ENCODE measurements at places on chromosomes 7 and 10.

GRCh38 chr10:23373156-23373555 is 28.6 kb upstream of the C10orf67 start:
- DNase-seq = no peak

DNA sequence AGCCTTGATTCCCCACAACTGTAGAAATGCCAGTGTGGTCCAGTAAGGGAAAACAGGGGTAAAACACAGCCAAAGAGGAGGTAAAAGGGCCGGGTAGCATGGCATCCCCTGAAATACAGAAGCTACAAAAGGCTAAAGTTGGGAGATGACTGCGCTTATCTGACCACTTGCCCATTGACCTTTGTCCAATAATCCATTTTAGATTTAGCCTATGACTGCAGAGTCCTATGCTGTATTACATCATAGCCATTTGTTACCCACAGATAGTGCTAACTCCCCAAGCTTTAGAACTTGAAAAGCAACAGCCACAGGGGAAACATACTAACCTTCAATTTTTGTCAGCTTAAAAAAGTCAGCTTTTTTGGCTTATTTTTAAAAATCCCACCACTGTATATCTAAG is 26.2 kb downstream of the MTPN start:
- DNase-seq = no peak

DNA sequence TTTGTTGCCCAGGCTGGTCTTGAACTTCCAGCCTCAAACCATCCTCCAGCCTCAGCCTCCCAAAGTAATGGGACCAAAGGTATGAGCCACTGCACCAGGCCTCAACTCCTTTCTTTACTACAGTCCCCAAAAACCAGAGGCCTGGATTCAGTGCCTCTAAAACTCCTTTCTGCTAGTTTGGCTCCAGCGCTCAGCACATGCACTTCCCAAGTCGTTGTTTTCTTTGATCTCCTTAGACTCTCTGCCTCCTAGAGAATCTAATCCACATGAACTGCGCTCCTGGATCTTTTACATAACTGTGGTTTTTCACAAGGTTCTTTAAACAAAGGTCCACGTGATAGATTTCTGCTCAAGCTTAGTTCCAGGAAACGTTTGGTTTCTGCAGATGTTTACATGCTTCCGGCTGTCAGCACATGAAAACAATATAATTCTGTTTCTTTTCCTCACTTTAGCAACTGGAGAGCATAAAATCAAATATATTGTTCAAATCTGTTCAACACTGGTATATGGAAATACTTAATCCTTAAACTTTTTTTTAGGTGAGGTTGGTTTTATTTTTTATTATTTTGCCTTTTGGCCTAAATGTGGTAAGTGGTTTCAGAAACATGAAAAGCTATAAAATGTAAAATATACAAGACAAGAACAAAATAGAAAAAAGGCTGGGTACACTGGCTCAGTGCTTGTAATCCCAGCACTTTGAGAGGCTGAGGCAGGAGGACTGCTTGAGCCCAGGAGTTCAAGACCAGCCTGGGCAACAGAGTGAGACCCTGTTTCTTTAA is 270.5 kb upstream of the MKLN1 start:
- DNase-seq = no peak

GRCh38 chr10:33566001-33566400 is 231.5 kb upstream of the NRP1 start:
- DNase-seq = no peak

GRCh38 chr7:53642361-53642760 is 606.9 kb downstream of the POM121L12 start:
- no peak for DNase-seq

- DNase-seq = no peak
Measured at GRCh38 chr7:119596651-119597050, 676.3 kb upstream of the KCND2 start.

GRCh38 chr7:26201247-26202018 is at the start of gene CBX3:
TSS of gene CBX3 (plus strand) at chr7:26201745. CDS start at chr7:26202999, 1,254 bp downstream.
- DNase-seq = peak; percentile 94

GRCh38 chr7:72753781-72754180 is 74.2 kb downstream of the TYW1B start:
- DNase-seq = no peak

GRCh38 chr7:73983437-73984164 is 44.4 kb upstream of the ELN start:
- no peak for DNase-seq

GRCh38 chr7:12573885-12574284 is 3.4 kb downstream of the SCIN start:
- no peak for DNase-seq

DNA sequence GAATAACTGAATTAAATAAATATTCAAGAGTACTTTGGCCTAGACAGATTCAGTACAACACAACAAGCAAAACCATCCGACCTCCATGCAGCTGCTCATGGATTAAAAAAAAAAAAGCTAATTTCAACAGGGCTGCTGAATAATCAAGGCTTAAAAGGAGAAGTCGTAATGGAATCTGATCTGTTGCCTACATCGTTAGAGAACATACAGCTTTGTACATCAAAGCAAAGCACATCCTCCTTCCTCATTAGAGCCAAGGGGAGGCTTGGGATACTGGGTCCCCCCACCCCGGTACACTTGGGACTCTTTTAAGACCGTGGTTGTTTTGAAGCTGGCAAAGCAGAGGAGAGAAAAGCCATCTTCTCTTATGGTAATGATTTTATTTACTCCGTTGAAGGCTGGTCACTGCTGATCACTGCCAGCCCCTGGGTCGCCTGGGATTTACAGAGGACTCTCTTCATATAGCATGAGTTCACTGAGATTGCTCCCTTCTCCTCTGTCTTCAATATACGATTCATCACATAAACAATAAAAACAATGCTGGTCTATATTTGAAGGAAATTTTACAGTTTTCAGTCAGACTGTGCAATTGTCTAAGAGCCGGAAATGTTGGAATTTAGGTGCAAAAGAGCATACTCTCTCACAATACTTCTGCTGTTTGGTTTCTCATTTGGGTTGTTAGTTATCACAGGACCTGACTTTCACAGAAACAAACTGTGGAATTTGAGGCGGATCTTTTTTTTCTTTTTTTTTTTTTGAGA is 148.8 kb downstream of the FAM107B start:
- DNase-seq = no peak

Measured in stimulated activated naive CD8-positive, alpha-beta T cell treated with anti-CD3 and anti-CD28 coated beads, Interleukin-15, Interleukin-2, amounts not matched to agents 100 U/mL and 50 U/mL, for 24 hours (primary cell).